Suppressor macrophage treated with lipopolysaccharide for 1 hour (primary cell): ENCODE measurements at places on chromosomes 3 and 15.

GRCh38 chr3:191686626-191687025 lies 225.7 kb downstream of the PYDC2 start:
- DNase-seq: no peak

GRCh38 chr15:66749841-66750575 lies 48.0 kb downstream of the SMAD6 start:
- peak; percentile 52 for DNase-seq

GRCh38 chr3:10140996-10141546 lies 507 bp upstream of the VHL start:
- no peak for DNase-seq

- DNase-seq: no peak
Measured at GRCh38 chr15:69467636-69468035, 15.0 kb downstream of the RPLP1 start.

GRCh38 chr15:94366781-94367180 lies 135.4 kb downstream of the MCTP2 start:
- no peak for DNase-seq

- no peak for DNase-seq
Measured at GRCh38 chr3:48077815-48078214, 61.6 kb upstream of the MAP4 start.

DNA sequence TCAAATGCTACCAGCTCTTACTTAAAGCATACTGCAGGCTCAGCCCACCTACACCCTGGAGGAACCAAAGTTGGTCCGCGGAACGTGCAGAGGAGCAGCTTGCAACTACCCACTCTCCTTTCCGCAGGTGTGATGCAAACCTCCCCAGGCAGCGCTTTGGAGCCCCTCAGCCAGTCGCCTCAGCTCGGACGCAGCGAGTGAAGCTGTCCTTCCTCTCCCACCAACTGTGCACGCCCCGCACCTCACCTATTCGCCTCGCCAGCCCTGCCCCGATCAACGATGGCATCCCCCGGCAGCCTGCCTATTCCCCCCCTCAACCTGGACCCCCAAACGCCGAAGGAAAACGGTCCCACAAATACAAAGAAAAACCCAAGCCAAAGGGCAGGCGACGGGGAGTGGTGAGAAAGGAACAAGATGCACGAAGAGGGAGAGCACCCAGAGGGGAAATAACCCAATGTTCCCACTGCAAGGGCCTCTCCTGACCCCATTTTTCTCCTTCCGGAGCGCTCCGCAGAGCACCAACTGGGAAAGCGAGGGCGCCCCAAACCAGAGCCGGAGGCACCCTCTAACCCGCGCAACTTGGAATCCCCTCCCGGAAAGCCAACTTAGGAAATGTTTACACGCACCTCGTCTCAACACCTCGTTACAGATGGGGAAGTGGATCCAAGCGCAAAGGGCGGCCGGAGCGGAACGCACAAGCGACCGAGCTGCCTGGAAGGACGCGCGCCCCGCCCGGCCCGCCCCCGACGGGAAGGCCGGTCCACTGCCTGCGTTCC lies 665 bp downstream of the GLB1 start:
- peak; percentile 64 for DNase-seq

DNA sequence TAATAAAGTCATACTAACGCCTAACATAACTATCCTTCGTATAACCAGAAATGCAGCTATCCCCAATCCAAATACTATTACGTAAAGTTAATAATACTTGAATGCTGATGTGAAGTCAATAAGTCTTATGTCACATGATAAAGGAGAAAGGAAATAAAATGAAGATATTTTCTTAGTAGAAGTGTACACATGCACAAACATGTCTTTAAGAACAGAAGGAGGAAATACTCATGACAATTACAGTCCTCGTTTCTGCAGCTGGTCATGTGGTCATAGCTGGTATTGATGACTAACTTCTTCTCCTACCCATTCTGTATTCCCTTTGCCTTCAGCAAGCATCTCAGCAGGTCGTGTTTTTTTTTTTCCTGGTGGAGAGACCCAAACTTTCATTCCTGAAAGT lies 244.3 kb downstream of the CHL1 start:
- no peak for DNase-seq

GRCh38 chr3:20142517-20142916 lies 43.5 kb downstream of the SGO1 start:
- no peak for DNase-seq

GRCh38 chr3:61057464-61057863 lies 193.8 kb downstream of the FHIT start:
- DNase-seq: no peak

DNA sequence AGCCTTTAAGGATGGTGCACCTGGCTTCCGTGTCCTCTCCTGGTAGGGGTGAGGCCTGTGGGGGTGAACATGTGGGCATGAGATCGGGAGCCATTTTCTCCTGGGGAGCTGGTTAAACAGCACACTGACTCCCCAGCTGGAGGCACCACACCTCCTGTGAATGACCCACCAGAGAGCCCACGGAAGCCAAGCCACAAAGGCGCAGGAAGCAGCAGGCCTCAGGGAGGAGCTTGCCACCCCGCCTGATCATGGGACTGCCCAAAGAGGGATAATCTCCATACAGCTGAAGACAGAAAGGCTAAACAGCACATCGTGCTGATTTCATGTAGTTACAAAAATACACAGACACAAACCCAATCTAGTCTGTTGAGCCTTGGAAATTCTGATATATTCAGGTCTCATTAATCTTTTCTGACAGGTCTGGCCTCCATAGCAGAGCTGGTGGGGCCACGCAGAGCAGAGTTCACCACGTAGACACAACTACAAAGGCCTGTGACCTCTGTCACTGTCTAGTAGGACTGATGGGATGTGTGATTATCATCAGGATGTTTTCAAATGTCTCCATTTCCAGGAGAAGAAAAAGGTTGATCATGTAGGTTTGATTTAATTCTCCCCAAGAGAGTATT lies 75.2 kb downstream of the DUT start:
- DNase-seq: no peak

DNA sequence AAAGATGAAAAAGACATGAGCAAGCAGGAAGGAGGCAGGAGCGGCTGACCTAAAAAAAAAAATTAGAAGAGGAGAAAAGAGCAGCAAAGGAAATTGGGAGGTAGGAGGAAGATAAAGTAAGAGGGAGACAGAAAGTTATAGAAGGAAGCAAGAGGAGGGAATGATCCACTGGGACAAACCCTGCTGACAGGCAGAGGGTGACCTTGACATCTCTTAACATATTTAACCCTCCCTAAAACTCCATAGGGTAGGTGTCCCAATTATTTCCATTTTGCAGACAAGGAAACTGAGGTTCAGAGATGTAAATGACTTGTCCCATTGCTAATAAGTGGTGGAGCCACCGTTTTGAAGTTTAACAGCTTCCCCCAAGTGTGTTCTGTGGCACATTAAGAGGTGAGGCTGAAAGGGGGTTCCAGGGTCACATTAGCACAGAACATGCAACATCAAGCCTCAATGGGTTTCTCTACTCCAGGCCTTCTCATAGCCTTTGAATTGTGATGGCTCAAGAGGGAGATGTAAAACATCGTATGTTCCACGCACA lies 37.4 kb upstream of the PRICKLE2 start:
- DNase-seq: no peak

GRCh38 chr15:71228403-71228802 lies 113.1 kb downstream of the THSD4 start:
- no peak for DNase-seq

DNA sequence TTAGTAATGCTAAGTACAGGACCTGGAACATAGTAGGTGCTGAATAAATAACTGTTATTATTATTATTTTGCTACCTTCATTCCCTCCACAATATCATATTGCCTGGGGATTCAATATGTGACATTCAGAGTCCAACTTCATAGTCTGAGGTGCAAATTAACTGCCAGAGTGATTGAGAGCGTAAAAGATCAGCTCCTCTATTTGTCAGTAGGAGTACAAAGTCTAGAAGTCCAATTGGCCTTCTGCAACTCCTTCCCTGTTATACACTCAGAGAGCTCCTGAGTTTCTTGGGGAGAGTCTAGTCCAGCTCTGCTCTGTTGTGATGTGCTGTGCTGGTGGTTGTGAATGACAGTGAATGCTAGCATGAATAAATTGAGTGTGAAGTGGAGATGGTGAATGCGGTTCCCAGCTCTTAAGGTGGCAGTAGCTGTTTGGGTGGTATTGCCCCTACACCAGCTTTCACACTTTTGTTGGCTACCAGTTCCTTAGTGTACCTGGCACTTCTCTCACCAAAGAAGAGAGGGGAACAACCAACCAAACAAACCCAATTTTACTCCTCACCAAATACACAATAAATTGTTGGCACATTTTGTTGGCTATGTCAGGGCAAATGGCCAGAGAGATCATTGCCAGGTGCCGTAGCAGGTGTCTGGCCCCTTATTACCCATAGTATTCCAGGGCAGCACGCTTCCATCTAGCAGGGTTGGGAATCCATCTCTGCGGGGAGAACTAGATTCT lies 270.1 kb upstream of the TBL1XR1 start:
- no peak for DNase-seq

DNA sequence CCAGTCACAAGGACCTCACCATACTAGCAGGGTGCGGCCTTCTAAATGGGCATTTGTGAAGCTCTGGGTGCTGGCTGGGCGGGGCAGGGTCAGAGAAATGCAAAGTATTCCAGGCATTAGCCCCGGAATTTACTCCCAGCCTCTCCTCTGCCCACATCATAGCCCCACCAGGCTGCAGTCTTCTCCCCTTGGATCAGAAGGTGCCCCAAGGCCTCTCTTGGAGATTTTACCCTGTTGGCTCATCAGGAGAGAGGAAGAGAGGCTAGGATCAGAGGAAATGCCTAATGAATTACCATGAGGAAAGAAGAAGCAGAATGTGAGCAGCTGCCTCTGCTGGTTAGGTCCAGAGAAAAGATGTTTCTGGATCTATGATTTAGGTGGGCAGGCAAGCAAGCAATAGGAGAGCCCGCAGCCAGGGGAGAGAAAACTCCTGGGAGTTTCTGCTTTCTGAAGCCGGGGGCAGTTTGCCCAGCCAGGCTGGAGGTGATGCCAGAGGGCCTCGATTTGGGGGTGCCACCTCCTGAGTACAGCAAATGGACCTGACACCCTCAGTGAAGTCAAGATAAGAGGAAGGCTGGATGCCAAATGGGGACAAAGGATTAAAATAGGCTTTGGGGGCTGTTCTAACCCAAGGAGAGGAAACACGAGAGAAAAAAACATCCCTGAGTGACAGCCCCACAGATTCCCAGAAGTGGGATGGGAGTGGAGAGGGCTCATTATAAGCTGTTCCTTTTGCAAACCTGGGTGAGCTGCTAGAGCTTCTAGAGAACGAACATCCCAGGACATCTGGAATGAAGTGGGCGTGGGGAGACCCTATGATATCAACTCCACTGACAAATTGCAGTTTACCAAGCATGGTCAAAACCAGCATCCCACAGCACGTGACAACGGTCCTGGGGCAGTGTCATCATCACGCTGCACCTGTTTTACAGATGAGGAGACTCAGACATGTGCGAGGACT lies 65.4 kb downstream of the BDH1 start:
- no peak for DNase-seq

DNA sequence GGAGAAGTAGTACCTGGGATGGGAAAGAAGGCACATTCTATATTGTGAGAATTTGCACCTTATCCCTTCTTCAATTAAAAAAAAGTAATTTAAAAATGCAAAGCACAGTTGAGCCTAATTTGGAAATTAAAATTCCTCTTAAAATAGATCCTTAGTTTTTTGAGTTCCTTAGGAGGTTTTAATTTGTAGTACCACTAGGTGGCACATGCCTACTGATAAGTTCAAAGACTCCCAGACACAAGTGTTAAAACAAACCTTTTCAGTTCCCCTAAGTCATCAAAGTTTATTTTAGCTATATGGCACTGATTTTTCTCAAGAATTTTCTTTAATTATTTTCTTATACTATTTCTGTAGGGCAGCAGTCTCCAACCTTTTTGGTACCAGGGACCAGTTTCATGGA lies 127.6 kb upstream of the AZI2 start:
- peak; percentile 35 for DNase-seq

DNA sequence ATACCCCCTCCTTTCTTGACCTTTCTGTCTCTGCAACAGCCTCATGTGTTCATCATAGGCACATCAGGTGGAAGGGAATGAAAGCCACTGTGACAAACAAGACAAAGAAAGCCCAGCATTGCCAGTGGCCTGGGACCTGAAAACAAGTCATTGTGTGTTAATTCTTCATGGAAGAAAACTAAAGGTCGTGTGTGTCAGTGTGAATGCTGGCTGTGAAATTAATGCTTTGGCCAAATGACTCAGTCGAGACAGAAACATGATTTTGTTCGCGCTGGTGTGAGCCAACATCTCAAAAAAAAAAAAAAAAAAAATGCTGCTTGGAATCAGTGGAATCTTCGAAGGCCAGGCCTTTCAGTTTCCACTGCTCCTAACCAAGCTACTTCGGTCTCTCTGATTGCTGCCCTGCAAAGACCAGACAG lies 386.5 kb upstream of the PROK2 start:
- DNase-seq: no peak

DNA sequence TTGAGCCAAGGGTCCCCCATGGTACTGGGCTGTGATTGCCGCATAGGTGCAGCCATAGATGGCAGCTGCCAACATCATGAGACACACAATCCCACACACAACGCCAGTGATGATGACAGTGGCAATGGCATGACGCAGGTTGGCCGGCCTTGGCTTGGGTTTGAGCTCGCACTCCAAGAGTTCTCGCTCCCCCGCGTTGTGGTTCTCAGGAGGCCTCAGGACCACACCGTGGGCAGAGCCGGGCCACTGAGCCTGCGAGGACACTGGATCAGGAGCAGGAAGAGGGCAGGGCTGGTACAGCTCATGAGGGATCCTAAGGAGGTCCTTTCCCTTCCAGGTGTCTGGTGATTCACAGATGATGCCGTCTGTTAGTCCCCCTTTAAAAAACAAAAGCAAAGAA lies 9.3 kb downstream of the LRTM1 start:
- no peak for DNase-seq

GRCh38 chr15:25090073-25090733 lies 135.4 kb downstream of the SNRPN start:
- DNase-seq: no peak

DNA sequence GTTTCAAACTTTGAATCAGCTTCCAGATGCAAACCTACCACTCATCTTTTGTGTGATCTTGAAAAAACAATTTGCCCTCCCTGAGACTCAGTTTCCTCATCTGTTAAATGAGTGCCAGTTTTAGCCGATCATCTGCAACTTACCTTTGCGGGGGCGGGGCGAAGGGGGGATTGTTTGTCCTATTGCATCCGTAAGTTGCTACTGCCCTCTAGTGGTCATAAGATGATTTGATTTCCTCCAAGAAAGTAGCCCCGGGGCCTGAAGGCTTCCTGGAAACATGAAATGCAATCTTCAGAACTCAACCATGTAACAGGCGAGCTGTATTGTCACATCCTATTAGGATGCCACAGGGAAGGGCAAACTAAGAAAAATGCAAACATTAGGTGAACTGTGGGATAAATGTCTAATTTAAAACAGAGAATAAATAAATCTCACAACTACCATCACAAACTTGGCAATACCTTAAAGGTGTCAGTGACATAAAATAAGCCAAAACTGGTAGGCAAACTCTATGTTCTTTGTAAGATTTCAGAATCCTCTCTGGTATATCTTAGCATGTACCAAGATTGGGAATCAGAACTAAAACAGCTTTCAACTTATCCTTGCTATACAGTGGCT lies 63.5 kb upstream of the CLDN18 start:
- peak; percentile 58 for DNase-seq

- DNase-seq: no peak
Measured at GRCh38 chr3:147620906-147621305, 211.7 kb downstream of the ZIC1 start.
